Esophagus squamous epithelium (tissue), 5 donors: ENCODE measurements at places on chromosomes 7 and 10.
A peak's percentile ranks its signal among the peaks of the same experiment; 100 is the strongest.

GRCh38 chr7:69889338-69889975 lies 291.2 kb downstream of the AUTS2 start:
- DNase-seq, result no peak
- H3K27ac ChIP-seq, result no peak overlapping the region
- no peaks in the 10 kb centered on the region for H3K4me1 ChIP-seq
- H3K4me3 ChIP-seq, result no peak overlapping the region
- no peaks in the 10 kb centered on the region for H3K27me3 ChIP-seq
- no peaks in the 10 kb centered on the region for H3K36me3 ChIP-seq

- no peaks in the 10 kb centered on the region for H3K27me3 ChIP-seq
- H3K36me3 ChIP-seq, result no peaks in the 10 kb centered on the region
- H3K27ac ChIP-seq, result no peak overlapping the region
- DNase-seq, result no peak
These were observed 220.8 kb upstream of the PRSS58 start for GRCh38 chr7:142478479-142479220.

- H3K4me1 ChIP-seq, result no peaks in the 10 kb centered on the region
- H3K36me3 ChIP-seq, result no peaks in the 10 kb centered on the region
- H3K27ac ChIP-seq, result no peak overlapping the region
These were observed 654.2 kb downstream of the REEP3 start for GRCh38 chr10:64175271-64175962.

- no peaks in the 10 kb centered on the region for H3K27me3 ChIP-seq
- no peaks in the 10 kb centered on the region for H3K36me3 ChIP-seq
- no peak for DNase-seq
- H3K27ac ChIP-seq, result peak overlapping the region; percentile 77
- no peak overlapping the region for H3K4me3 ChIP-seq
These were observed 36.5 kb downstream of the KLF6 start for GRCh38 chr10:3748484-3748883.

GRCh38 chr10:132494866-132495630 lies 42.5 kb upstream of the INPP5A start:
- no peak overlapping the region for H3K4me3 ChIP-seq
- H3K27ac ChIP-seq, result peak overlapping the region; percentile 50
- DNase-seq, result no peak
- no peaks in the 10 kb centered on the region for H3K36me3 ChIP-seq
- H3K4me1 ChIP-seq, result peaks cover 53% of the 10 kb centered on the region

- H3K4me3 ChIP-seq, result no peak overlapping the region
- H3K36me3 ChIP-seq, result no peaks in the 10 kb centered on the region
- no peak overlapping the region for H3K27ac ChIP-seq
- H3K27me3 ChIP-seq, result no peaks in the 10 kb centered on the region
These were observed 4.8 kb upstream of the DMTF1 start for GRCh38 chr7:87147500-87147899.

- DNase-seq, result no peak
- no peaks in the 10 kb centered on the region for H3K36me3 ChIP-seq
- no peaks in the 10 kb centered on the region for H3K27me3 ChIP-seq
- no peak overlapping the region for H3K4me3 ChIP-seq
These were observed 22.6 kb upstream of the PRTFDC1 start for GRCh38 chr10:24974976-24975375.

- no peaks in the 10 kb centered on the region for H3K27me3 ChIP-seq
- no peak for DNase-seq
- H3K4me1 ChIP-seq, result peaks cover 7% of the 10 kb centered on the region
- no peak overlapping the region for H3K27ac ChIP-seq
- H3K4me3 ChIP-seq, result no peak overlapping the region
These were observed 244.8 kb upstream of the PPP2R2D start for GRCh38 chr10:131656009-131656408.

DNA sequence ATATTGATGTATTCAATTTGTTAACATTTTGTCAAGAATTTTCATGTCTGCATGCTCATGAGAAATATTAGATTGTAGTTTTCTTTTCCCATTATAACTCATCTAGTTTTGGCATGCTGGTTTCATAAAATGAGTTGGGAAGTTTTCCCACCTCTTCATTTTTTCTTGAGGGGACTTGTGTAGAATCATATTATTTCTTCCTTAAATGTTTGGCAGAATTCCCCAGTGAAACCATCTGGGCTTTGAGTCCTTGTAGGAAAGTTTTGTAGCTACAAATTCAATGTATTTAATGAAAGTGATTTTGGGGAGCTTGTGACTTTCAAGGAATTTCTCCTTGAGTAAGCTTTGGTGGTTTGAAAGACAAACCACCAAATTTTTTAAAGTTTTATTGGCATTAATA lies 173.2 kb downstream of the PHTF2 start:
- no peaks in the 10 kb centered on the region for H3K27me3 ChIP-seq
- H3K27ac ChIP-seq, result no peak overlapping the region
- H3K36me3 ChIP-seq, result no peaks in the 10 kb centered on the region
- no peak for DNase-seq

- no peaks in the 10 kb centered on the region for H3K27me3 ChIP-seq
- no peak overlapping the region for H3K4me3 ChIP-seq
- no peak overlapping the region for H3K27ac ChIP-seq
- DNase-seq, result no peak
These were observed 22.9 kb downstream of the H2AZ2 start for GRCh38 chr7:44824894-44825526.

DNA sequence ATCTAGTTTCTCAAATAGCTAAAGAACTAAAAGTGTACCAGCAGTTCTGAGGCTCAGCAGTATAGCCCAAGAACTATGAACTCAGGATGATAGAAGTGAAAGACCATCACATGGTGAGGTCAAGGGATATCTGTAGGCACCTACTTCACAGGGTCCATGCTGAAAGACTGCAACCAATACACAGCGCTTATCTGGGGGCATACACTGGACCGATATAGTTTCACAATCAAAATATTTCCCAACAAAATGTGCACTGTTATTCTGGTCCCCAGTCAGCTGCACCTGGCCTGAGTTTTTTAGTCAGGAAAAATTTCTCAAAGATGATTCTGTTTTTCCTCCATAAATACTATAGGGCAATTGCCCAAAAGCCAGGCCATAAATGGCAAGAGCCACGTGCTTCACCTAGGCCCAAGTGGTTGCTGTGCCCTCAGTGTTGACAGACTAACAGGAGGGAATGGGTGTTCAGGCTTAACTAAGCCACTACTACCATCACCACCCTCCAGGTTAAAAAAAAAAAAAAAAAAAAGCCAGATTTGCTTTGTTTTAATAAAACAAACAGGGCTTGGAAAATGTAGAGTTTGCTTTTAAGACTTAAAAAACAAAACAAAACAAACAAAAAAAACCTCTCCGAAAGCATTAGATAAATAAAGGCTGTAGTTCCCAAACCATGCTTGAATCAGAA lies 58.5 kb downstream of the OGDH start:
- H3K4me3 ChIP-seq, result no peak overlapping the region
- H3K4me1 ChIP-seq, result peaks cover 7% of the 10 kb centered on the region
- no peak overlapping the region for H3K27ac ChIP-seq
- no peaks in the 10 kb centered on the region for H3K27me3 ChIP-seq

- DNase-seq, result no peak
- H3K4me1 ChIP-seq, result peaks cover 6% of the 10 kb centered on the region
- no peaks in the 10 kb centered on the region for H3K36me3 ChIP-seq
- H3K27ac ChIP-seq, result peak overlapping the region; percentile 1
These were observed 229.4 kb downstream of the LRMDA start for GRCh38 chr10:75660823-75661222.

- no peak overlapping the region for H3K4me3 ChIP-seq
- H3K27ac ChIP-seq, result peak overlapping the region; percentile 51
- peaks cover 21% of the 10 kb centered on the region for H3K4me1 ChIP-seq
- no peak for DNase-seq
These were observed 30.1 kb downstream of the DENND11 start for GRCh38 chr7:141671705-141672496.

GRCh38 chr7:127154101-127154500 lies 98.6 kb downstream of the GRM8 start:
- no peak for DNase-seq
- H3K4me1 ChIP-seq, result no peaks in the 10 kb centered on the region
- H3K27ac ChIP-seq, result no peak overlapping the region
- no peak overlapping the region for H3K4me3 ChIP-seq
